ENCODE measurements at places on chromosomes 12 and 14. TPM values are rescaled to one million over a fixed set of nuclear protein-coding genes. Genes with fewer than 3 reads are reported as not detected.

GRCh38 chr12:121190523-121191031, 19.4 kb upstream of the P2RX4 start:
- H3K36me3 ChIP-seq: no peaks in the 10 kb centered on the region
- H3K4me1 ChIP-seq: no peaks in the 10 kb centered on the region
- H3K27ac ChIP-seq: no peak overlapping the region
- DNase-seq: no peak
- H3K4me3 ChIP-seq: no peak overlapping the region

GRCh38 chr12:108568338-108569154, 6.2 kb downstream of the ISCU start:
- no peak for DNase-seq
- H3K4me1 ChIP-seq: peaks cover 3% of the 10 kb centered on the region
- no peak overlapping the region for H3K4me3 ChIP-seq
- no peaks in the 10 kb centered on the region for H3K27me3 ChIP-seq
- peaks cover 28% of the 10 kb centered on the region for H3K36me3 ChIP-seq

DNA sequence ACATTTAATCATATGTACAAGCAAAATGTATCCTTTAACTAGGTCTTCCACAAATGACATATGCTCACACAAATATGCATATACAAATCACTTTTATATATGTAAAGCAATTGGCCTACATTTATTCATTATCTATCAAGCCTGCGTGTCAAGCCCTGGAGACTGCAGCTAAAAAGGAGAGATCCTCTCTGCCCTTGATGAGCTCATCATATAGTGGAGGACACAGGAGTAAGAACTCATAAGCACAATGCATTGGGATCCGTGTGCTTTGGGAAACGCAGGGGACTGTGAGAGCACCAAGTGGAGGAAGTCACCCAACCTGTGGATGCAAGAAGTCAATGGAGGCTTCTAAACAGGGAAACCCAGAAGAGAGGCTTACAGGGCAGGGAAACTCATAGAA, 735.7 kb downstream of the BCL11B start:
- no peak for DNase-seq
- no peaks in the 10 kb centered on the region for H3K4me1 ChIP-seq
- no peak overlapping the region for H3K4me3 ChIP-seq
- no peaks in the 10 kb centered on the region for H3K27me3 ChIP-seq
- no peaks in the 10 kb centered on the region for H3K36me3 ChIP-seq
- H3K27ac ChIP-seq: no peak overlapping the region

Gene MTA1
- 64.7 TPM for total RNA-seq

DNA sequence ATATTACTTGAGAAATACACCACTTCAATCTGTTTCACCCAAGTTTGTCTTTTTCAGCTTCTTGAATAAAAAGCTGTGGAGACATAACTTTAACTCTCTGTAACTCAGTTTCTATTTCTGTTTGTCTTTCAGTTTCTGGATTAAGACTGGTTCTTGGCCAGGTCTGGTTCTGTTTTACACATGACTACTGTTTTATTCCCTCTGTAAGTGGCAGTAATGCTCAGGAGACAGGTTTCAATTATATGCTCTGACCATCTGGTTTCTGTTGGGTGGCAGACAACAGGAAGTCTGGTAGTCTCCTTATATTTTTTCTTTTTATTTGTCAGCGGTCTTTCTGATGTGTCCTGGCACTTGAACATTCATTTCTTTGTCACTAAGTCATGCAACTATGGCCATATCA, 102.9 kb downstream of the RPS29 start:
- H3K4me1 ChIP-seq: no peaks in the 10 kb centered on the region
- no peak overlapping the region for H3K4me3 ChIP-seq
- no peaks in the 10 kb centered on the region for H3K36me3 ChIP-seq
- no peak overlapping the region for H3K27ac ChIP-seq
- DNase-seq: no peak

DNA sequence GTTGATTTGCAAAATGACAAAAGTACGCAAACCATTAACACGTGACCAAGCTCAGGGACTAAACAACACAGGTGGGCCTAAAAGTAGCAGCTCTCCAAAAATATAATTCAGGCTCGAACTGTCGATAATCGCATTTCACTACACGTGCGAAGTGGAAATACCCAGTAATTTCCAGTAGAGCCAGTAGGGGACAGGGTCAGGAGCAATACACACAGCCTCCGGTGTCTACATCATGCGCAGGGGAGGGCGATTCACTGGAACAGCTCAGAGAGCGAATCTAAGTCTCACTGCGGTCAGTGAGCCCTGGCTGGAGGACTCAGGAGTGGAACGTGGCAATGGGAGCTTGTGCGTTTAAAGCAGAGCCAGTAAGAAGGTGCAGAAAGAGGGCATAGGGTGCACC, 40.4 kb downstream of the SETD3 start:
- no peak overlapping the region for H3K27ac ChIP-seq
- peaks cover 5% of the 10 kb centered on the region for H3K36me3 ChIP-seq
- peaks cover 5% of the 10 kb centered on the region for H3K4me1 ChIP-seq
- no peak for DNase-seq
- no peaks in the 10 kb centered on the region for H3K27me3 ChIP-seq

Gene OAS3
- 13.9 TPM for total RNA-seq

DNA sequence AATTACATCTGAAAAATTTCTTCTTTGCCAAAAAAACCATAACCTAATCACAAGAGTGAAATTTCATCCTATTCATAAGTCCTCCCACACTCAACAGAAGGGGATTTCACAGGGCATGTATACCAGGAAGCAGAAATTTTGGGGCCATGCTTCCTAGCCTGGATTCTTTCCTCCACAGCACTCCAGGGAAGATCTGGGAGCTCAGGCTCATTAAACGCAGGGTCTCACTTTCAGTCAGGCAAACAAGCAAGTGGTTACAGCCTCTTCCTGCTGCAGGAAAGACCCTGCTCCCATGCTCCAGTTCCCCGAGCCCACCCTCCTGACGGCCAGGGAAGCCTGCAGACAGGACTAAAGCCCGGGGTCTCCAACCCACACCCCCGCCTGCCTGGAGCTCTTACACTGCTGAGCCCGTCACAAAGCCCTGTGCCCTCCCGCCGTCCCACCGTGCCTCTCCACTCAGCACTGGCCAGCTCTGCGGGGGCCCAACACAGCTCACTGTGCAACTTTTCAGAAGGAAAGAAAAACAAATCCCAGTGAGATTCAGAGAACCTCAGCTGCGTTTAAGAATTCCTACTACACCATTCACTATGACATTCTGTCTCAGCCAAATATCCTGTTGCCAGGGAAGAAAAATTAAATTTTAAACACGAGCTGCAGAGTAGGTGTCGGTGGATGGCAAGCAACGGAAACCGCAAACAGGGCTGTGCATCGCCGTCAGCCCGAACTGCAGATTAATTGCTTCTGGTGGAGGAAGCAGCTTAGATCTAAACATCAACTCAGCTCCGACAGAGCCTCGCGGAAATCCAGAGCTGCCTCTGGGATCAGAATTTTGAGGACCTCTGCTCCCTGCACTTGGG, 106.7 kb upstream of the SFSWAP start:
- no peak overlapping the region for H3K27ac ChIP-seq
- H3K27me3 ChIP-seq: no peaks in the 10 kb centered on the region
- no peaks in the 10 kb centered on the region for H3K4me1 ChIP-seq

Measured in lung (tissue), 17 donors.